ENCODE measurements at places on chromosomes 1 and 21.
A peak's percentile ranks its signal among the peaks of the same experiment; 100 is the strongest.

GRCh38 chr1:171486048-171486519 lies 754 bp downstream of the PRRC2C start:
- peak; percentile 63 for DNase-seq

- no peak for DNase-seq
Observed at GRCh38 chr1:195939844-195940243, 668.4 kb downstream of the KCNT2 start.

GRCh38 chr1:96509951-96510350 lies 211.6 kb upstream of the PTBP2 start:
- DNase-seq: no peak

- no peak for DNase-seq
Observed at GRCh38 chr1:93313026-93313425, 32.7 kb upstream of the DR1 start.

GRCh38 chr1:245054105-245054504 lies 100.7 kb upstream of the KIF26B start:
- DNase-seq: no peak

GRCh38 chr1:40922969-40923368 lies 56.5 kb upstream of the CTPS1 start:
- DNase-seq: no peak

GRCh38 chr1:113579256-113580018 lies 179.8 kb downstream of the PHTF1 start:
- DNase-seq: no peak

DNA sequence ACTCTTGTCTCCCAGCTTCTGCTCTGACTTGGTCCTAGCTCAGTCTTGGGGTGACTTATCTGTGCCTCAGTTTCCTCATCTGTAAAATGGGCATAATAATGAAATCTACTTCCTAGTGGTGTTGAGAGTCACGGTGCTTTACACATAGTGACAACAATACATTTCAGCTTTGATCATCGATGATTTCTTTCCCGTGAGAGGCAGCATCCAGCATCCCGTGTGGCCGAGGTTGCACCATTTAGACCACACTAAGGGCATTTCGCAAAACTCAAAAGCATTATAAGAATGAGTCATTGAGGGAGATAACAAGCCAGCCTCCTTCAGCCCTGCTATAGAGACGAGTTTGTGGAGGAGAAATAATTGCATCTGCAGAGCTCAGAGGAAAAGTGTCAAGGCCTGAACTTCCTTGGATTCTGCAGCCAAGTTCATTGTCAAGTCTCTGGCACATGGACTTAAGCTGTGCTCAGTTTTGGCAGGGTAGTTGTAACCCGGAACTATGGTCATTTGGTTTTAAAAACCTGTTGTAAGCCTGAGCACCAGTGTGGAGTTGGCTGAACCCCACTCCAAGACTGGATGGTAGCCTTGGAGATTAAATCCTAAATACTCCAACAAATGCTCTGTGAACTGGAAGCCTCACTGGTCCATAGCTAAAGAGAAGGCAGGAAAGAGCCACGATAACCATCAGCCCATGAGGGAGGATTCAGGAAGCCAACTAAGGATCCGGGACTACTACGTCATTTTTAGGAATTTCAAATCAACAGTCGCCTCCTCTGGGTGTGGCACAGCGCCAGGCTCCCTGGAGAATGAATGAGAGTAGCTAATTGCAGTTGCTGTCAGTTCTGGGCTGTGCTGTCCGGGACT lies 64.2 kb downstream of the TCP10L start:
- DNase-seq: peak; percentile 82

DNA sequence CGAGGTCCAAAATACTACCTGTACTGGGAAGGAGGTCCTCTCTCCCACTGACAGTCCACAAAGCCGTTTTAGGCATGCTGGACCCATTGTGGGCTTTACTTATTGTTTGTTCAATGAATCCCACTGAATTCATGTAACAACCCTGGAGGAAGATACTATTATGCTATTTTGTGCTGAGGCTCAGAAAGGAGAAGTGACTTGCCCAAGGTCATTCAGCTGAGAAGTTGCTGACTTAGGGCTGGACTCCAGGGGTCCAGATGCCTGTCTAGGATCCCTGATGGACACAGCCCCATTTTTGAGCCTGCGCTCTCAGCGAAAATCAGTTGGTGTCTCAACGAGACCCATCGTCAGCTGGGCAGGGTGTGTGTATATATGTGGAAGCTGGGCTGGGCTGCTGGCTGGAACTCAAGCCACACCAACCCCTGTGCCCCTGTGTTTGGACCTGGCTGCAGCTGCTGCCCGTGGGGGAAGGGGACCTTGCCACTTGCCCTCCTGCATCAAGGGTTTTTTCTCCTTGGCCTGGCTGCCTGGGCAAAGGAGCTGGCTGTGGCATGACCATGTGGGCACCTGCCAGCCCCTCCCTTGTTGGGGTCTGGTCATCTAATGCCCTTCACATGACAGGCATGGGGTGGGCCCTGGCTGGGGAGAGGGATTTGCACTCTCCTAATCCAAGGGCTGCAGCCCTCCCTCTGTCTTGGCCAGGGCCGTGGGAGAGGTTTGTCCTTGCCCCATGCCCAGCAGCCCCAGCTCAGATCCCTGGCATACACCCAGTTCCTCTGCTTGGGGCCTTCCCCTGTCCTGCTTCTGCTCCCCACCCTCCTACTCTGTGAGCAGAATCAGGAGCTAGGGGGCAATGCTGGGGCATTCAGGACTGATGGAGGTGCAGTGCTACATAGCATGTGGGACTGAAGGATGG lies 15.0 kb downstream of the KCNQ4 start:
- no peak for DNase-seq

- DNase-seq: no peak
Observed at GRCh38 chr1:89609781-89610456, 23.0 kb upstream of the LRRC8C start.

DNA sequence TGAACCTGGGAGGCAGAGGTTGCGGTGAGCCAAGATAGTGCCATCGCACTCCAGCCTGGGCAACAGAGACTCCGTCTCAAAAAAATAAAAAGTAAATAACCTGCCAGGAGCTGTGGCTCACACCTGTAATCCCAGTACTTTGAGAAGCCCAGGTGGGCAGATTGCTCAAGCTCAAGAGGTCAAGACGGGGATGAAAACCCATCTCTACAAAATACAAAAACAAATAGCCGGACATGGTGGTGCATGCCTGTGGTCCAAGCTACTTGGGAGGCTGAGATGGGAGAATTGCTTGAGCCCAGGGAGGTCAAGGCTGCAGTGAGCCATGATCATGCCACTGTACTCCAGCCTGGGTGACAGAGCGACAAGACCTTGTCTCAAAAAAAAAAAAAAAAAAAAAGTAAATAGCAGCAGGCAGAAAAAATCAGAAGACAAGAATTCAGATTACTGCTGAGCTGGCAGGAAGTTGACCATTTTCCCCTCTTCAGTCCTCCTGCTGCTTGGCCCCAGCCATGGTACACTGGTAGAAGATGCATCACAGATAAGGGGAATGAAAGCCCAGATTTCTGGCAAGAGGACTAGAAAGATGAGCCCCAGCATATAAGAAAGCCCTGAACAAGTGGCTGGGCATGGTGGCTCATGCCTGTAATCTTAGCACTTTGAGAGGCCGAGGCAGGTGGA lies 97.6 kb downstream of the TOMM20 start:
- DNase-seq: no peak

GRCh38 chr1:7902478-7903085 lies 38.1 kb downstream of the TNFRSF9 start:
- DNase-seq: peak; percentile 85

DNA sequence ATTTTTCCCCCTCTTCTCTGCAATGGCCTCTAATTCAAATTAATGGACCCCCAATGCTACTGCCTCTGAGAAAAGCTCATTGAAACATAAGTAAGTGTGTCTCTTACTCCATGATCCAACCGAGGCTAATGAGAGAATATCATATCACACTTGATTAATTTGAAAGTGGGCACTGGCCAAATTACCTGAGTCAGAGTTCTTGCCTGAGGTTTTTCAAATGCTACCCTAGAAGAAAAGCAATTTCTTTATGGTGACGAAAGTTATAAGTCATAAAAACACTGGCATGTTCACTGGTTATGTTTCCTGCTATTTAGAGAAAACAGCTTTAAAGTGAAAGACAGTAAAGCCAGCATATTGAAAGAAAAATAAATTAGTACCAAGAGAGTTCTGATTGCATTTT lies 368.8 kb upstream of the TMPRSS15 start:
- no peak for DNase-seq

DNA sequence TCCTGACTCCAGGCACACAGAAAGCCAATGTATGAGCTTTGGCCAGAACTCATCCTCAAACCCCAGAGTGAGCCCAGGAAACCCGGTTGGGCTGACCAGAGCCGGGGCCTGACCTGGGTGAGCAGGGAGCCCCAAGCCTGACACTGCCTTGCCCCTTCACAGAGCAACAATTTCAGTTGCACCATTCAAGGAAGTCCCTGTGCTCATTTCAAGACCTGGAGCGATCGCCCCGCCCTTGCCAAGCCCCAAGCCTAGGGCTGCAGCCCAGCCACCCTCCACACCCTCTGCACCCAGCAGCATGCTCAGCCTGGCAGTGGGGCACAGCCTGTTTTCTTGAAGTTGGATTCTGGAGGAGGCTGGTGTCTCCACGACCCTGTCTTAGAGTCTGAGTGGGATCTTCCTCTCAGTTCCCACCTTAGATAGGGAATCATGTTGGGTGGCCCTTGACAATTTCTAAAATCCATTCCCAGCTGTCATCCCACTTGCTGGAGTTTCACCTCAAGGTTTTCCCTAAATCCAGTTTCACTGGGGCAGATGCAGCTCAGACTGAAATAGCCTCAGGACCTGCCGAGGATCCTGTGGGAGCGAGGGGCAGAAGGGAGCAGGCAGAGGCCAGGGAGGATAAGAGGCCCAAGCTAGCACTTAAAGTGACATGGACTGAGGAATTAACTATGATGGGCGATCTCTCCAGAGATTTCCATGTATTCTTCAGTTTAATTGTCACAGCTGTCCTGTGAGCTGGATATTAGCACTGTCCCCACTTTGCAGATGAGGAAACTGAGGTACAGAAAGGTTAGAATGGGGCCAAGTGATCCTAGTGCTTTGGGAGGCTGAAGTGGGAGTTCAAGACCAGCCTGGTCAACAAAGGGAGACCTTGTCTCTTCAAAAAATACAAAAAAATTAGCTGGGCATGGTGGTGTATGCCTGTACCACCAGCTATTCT lies 2.5 kb downstream of the NBL1 start:
- no peak for DNase-seq

DNA sequence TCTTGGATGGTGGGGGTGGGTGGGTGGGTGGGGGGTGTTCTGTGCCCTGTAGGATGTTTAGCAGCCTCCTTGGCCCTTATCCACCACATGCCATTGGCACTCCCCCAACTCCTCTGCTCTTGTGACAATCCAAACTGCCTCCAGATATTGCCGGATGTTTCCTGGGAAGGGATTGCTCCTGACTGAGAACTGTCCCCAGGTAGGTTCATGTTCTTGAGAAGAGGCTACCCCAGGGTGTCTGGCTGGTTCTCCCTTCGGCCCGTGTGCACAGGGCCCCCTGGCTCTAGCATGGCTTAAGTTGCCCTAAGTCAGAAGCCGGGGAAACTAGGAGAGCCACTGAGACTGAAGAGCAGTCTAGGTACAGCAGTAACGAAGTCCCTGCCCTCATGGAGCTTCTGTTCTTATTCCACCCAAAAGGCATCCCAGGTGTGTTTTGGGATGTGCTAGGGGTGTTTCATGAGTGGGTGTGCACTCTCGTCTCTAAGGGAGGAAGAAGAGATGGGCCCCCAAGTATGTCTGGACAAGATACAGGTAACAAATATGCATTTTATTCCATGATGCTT lies 19.8 kb upstream of the THRAP3 start:
- peak; percentile 49 for DNase-seq

DNA sequence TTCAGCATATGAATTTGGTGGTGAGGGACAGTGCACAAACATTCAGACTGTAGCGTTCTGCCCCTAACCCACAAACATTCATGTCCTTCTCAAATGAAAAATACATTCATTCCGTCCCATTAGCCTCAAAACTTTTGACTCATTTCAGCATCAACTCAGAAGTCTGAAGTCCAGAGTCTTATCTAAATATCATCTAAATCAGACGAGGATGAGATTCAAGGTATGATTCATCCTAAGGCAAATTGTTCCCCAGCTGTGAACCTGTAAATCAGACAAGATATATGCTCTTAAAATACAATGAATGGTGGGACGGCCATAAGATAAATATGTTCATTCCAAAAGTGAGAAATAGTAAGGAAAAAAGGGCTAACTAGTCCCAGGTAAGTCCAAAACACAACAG lies 1195.6 kb upstream of the ADGRL4 start:
- no peak for DNase-seq

DNA sequence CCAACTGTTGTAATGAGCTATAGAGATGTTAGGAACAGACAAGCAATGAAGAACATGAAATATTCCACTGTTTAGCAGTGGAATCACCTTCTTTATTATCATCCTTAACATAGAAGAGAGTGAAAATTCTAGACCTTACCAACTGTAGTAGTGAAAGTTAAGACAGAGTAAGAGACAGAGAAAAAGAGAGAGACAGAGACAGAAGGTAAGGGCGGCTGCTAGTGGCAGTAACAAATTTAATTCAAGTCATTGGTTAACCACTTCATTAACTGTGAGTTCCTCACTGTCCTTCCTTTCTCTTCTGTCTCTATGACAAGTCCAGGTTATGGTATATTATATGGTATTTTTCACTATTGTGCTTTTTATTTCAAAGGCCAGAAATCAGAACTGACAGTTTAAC lies 355.7 kb upstream of the ESRRG start:
- DNase-seq: no peak

- no peak for DNase-seq
Observed at GRCh38 chr21:33771976-33772375, 129.7 kb downstream of the ITSN1 start.

DNA sequence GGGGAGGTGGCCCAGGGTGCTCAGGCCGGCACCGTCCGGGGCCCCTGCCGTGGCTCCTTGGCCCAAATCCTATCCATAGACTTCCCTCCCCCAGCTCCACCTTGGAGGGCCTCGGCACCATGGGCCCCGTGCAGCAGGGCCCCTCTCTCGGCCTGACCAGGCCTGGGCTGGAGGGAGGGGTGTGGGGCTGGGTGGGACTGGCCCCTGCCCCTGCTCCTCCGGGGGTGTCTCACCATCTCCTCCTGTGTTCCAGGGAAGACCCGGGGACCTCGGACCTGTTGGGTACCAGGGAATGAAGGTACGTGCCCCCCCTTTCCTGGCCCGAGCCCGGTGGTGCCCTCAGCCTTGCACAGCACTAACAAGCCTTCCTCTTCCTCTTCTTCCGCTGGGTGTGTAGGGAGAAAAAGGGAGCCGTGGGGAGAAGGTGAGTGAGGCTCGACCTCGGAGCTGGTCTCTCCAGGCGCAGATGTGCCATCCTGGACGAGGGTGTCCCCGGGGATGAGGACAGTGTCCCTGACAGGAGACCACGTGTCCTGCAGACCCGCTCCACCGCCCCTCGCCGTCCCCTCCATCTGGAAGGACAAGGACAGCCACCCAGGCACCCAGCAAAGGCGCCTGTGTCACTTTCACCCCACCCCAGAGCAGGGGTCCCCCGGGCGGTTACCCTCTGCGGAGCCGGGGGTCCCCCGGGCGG lies 7.9 kb downstream of the COL6A1 start:
- DNase-seq: no peak

GRCh38 chr1:209850342-209850979 lies 22.7 kb downstream of the UTP25 start:
- DNase-seq: peak; percentile 41
